Pons (tissue), 1 donor: ENCODE measurements at places on chromosomes 6 and 20.

DNA sequence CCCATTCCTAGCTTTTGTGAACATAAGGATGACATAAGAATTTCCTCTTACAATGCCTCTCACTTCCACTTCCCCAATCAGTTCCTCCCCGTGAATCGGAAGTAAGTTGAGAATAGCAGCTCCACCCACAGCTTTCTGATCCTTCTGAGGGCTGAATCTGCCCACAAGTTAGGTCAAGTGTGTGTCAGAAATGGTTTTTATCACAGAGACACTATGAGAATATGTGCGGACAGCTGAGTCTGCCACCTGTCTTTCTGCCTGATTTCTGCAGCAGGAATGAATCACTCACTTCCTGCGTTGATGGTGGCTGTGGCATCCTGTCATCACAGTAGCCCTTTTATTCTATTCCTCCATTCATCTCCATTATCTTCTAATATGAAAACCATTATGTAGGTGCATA lies 70.2 kb downstream of the RIN2 start:
- peak; percentile 72 for DNase-seq

DNA sequence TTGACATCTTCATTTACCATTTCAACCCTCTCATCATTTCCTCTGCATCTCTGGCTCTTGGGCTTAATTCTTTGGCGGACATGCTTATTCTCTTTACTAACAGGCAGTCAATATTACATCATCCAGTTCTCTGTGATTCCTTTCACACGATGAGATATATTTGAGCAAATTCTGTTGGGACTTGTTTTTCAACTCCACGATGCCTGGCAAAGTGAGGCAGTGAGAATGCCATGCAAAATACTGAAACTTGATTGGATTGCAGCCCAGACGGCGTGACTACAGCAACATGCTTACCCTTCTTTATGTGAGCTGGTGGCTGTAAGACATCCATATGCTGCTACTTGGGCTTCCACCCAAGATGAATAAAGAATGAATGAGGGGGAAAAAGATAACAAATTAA lies 101.7 kb upstream of the SPACA1 start:
- no peak for DNase-seq

DNA sequence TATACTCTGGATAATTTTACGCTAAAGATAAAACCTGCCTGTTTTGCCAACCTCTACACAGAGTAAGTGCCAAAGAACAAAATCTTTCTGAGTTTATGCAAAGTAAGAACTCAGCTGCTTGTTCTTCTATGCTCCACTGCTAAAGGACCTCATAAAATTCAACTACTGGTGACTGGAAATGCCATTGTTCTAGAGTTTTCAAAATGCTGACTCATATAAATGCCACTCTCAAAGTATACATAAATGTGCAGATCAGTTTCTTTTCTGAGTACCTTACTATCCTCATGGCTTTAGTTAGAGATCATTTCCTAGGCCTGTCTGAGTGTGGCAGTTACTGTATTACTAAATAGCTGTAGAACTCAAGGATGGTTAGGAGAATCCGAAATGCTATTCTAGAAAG lies 45.6 kb downstream of the LYRM4 start:
- DNase-seq = no peak

DNA sequence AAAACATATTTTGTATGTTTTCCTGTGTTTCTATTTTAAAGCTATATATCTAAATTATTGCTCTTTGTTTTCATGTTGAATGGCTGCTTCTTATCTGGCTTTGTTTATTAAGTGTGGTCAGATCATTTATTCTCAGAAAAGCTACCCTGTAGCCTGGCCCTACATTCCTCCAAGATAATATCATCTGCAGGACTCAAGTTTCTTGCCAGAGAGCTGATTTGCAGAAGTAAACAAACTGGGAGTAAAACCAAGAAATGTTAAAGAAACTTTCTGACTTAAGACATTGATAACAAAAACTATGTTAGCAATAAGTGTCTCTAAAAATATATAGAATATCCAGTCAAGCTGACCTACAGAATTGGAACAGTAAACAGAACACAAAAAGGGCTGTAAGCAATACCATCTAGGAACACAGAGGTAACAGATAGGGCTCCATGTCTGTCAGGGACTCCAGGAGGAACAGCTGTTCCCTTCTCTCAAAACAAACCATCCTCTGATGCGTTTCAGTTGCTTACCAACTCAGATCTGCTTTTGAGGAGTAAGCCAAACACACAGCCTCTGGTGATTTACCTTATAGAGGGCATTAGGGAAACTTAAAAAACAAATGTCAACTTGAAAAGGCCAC lies 17.5 kb upstream of the CEP85L start:
- DNase-seq = no peak

- DNase-seq = peak; percentile 35
Observed at GRCh38 chr6:21970569-21971300, 326.1 kb downstream of the PRL start.

DNA sequence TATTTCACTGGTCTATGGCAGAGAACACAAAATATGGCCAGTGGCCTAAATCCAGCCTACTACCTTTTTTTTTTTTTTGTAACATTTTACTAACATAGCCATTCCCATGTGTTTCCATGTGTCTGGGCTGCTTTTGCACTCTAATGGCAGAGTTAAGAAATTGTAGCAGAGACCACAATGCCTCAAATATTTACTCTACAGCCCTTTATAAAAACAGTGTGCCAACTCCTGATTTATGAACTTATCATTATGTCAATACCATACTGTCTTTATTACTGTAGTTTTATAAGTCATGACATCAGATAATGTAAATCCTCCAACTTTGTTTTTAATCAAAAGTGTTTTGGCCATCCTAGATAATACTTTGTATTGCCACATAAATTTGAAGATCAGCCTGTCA lies 27.4 kb upstream of the CAP2 start:
- no peak for DNase-seq

DNA sequence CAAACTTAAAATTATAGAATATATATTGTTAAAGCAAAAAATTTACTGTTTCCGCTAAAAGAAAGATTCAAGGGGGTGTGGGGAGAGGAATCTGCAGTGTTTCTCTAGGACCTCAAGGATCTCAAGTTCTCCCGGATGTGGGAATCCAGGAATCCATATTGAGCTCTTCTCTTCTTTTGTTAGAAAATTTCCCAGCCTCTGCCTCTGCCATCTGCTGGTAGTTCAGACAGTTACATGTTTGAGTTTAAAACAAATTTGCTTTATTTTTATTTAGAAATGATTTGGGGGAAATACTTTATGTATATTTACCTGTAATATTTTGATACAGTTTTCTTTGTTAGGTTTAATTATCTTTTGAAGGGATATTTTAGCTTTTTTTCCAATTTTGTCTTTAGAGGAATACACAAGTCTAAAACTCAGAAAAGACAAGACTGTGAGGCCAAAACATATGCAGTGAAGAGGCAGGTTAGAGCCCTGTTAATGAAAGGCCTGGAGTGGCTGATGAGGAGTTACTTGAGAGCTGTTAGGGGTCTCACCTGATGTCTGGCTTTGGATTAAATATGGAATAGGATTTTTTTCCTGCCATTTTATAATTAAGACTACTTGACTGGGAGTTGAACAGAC lies 268.8 kb downstream of the ARID1B start:
- peak; percentile 79 for DNase-seq
